ENCODE measurements at places on chromosomes 2 and 18. TPM values are rescaled to one million over a fixed set of nuclear protein-coding genes. Genes with fewer than 3 reads are reported as not detected.

GRCh38 chr18:33802955-33803354 is 224.9 kb downstream of the ASXL3 start:
- no peak overlapping the region for H3K27ac ChIP-seq
- no peaks in the 10 kb centered on the region for H3K4me1 ChIP-seq
- DNase-seq = no peak
- H3K4me3 ChIP-seq = no peak overlapping the region
- no peaks in the 10 kb centered on the region for H3K27me3 ChIP-seq

DNA sequence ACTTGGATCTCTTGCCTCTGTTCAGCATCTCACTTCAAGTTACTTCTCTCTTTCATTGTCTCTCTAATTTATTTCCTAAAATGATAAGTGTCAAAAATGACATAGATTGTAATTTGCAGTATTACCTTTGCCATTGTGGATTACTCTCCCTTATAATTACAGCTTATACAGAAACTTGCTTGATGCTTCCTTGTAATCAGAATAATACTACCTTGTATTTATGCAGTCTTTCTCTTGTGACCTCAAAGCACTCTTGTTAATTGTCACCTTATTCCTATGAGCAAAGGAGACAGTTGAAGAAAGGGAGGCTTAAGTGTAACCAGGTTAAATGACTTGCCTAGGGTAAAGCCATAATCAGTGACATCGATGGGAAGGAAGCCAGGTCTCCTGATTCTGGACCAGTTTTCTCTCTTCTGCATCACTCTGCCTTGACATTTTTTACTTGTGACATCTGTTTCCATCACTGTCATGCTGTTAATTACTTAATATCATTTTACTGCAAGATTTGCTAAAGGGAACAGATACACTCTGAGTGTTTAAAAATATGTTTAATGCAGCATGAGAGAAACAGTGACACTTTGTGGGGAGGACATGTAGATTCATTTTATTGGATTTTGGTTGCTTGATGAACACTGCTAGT is 388.6 kb downstream of the PARD3B start:
- no peak overlapping the region for H3K4me3 ChIP-seq
- H3K36me3 ChIP-seq = peaks cover 7% of the 10 kb centered on the region
- H3K27me3 ChIP-seq = no peaks in the 10 kb centered on the region
- H3K27ac ChIP-seq = no peak overlapping the region
- no peak for DNase-seq

- H3K4me3 ChIP-seq = no peak overlapping the region
- H3K4me1 ChIP-seq = peaks cover 5% of the 10 kb centered on the region
- peaks cover 33% of the 10 kb centered on the region for H3K27me3 ChIP-seq
- H3K36me3 ChIP-seq = no peaks in the 10 kb centered on the region
- H3K27ac ChIP-seq = no peak overlapping the region
- no peak for DNase-seq
Measured at GRCh38 chr2:130328710-130329109, 14.0 kb upstream of the IMP4 start.

DNA sequence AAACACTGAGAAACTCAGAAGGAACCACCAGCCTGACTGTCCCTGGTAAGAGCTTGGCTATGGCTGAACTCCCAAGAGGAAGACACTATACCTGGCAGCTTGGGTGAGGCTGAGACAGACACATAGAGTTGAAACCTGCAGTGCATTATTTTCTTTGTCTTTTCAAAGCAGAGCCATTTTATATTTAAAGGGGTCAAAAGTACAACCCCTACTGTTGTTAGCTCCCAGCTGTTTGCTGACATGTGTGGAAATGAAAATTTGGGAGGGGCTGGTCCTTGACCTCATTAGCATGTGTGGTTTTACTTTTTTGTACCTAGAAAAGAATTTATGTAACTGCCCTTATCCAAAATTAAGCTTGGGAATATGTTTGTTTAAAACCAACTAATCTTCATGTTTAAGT is 309.0 kb downstream of the RPRM start:
- H3K4me3 ChIP-seq = no peak overlapping the region
- H3K27ac ChIP-seq = no peak overlapping the region
- H3K36me3 ChIP-seq = no peaks in the 10 kb centered on the region
- H3K27me3 ChIP-seq = no peaks in the 10 kb centered on the region
- DNase-seq = no peak

DNA sequence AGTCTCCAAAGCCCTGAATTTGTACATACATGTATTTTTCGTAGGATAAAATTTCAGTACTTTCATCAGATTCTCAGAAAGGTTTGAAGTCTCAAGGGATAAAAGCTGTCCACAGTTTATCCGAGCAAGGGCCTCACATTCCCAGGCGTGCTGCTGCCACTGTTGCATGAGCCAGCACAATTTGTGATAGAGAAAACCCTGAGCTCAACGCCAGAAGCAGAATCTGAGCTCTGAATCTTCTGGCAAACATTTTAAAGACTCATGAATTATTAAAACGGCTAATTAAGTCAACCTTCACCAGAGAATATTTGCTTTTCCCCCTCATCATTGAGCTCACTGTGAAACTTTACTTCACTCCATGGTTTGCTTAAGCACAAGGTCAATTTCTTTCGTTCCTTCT is 38.5 kb upstream of the STPG4 start:
- no peak overlapping the region for H3K27ac ChIP-seq
- H3K36me3 ChIP-seq = no peaks in the 10 kb centered on the region
- DNase-seq = no peak
- no peaks in the 10 kb centered on the region for H3K4me1 ChIP-seq
- H3K4me3 ChIP-seq = no peak overlapping the region
- peaks cover 21% of the 10 kb centered on the region for H3K27me3 ChIP-seq

DNA sequence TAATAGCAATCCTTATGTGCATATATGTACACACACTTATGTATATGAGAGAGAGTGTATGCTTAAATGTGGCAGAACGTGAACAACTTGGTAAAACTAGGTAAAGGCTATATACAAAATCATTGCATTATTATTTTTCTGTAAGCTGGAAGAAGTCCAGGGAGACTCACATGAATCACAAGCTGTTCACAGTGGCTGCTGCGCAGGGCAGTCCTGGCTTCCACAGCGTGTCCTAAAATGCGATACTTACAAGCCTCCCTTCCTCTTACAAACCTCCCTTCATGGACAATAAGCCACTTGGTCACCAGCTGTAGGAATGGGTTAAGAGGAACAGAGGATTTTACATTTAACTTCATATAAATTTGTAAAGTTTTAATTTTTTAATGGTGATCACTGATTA is 114.9 kb upstream of the AGAP1 start:
- H3K36me3 ChIP-seq = no peaks in the 10 kb centered on the region
- H3K4me3 ChIP-seq = no peak overlapping the region
- H3K27ac ChIP-seq = no peak overlapping the region
- H3K27me3 ChIP-seq = peaks cover 3% of the 10 kb centered on the region
- no peaks in the 10 kb centered on the region for H3K4me1 ChIP-seq

- no peak overlapping the region for H3K4me3 ChIP-seq
- no peaks in the 10 kb centered on the region for H3K27me3 ChIP-seq
Measured at GRCh38 chr2:9610781-9611548, 19.8 kb downstream of the YWHAQ start.

GRCh38 chr18:43389163-43389562 is 111.9 kb upstream of the SYT4 start:
- DNase-seq = no peak
- no peaks in the 10 kb centered on the region for H3K36me3 ChIP-seq
- no peaks in the 10 kb centered on the region for H3K4me1 ChIP-seq
- no peaks in the 10 kb centered on the region for H3K27me3 ChIP-seq
- no peak overlapping the region for H3K27ac ChIP-seq

DNA sequence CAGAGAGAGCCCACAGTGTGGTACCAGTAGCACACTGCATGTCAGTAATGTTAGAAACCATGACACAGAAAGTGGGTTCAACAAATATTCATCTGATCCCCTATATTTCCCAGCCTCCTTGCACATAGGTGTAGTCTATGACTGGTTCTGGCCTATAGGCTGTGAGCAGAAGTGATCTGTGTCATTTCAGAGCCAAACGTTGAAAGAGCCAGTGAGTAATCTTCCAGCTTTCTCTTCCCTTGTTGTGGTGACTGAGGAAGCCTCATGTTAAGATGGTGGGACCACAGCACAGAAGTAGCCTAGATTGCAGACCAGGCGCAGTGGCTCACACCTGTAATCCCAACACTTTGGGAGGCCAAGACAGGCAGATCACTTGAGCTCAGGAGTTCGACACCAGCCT is 4.1 kb downstream of the TMEM237 start:
- H3K4me3 ChIP-seq = no peak overlapping the region
- no peaks in the 10 kb centered on the region for H3K27me3 ChIP-seq
- peaks cover 5% of the 10 kb centered on the region for H3K36me3 ChIP-seq
- H3K4me1 ChIP-seq = peaks cover 18% of the 10 kb centered on the region

DNA sequence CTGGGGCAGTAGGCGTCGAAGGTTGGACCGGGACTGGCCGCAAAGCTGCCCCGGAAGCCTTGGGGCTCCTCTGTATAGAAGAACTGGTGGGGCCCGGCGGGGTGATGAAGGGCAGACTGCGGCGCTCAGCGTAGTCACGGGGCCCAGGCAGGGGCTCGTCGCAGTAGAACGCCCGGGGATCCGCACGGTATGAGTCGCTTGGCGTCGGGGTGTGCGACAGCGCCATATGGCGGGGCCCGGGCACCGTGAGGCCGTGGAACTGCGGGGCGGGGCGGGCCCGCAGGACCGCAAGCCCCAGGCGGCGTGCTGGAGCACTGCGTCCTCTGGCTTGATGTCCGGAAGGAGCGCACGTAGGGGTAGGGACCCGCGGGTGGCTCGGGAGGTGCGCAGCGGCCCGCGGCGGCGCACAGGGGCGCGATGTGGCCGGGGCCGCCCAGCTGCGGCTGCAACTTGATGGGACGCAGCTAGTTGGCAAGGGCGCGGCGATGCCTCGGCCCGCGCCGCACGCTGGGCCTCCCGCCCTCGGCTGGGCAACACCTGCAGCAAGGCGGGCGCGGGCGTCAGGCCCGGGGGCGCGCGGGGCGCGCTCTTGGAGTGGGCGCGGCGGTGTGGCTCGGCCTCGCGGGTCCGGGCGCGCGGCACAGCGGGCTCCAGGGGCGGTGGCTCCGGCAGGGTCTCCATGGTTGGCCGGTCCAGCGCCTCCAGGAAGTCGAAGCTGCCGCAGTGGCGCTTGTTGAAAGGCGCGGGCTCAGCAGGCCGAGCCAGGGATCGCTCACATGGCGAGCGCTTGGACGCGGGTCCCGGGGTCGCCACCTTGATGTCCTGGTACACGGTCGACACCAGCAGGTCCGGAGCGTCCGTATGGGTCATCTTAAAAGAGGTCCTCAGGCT is 251.4 kb downstream of the ANKRD30B start:
- no peak overlapping the region for H3K27ac ChIP-seq
- no peaks in the 10 kb centered on the region for H3K36me3 ChIP-seq
- H3K4me1 ChIP-seq = no peaks in the 10 kb centered on the region
- no peak overlapping the region for H3K4me3 ChIP-seq
- DNase-seq = no peak

DNA sequence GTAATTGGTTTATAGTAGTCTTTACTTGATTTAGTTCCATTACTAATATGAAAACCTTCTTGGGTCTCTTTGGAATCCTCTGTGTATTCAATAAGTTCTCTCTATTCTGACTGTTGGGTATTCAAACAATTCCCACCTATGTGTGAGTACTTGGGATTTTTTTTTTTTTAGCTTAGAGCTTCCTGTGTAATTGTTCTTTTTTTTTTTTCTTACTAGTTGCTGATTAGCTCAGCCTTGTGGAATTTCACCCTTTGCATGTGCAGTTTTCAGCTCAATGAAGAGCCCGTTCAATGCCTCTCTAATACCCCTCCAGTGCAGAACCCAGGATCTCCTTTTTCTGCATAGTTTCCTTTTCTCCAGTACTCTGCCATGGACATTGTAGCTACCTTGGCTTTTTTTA is 339.1 kb upstream of the GALNT5 start:
- H3K4me1 ChIP-seq = no peaks in the 10 kb centered on the region
- no peak overlapping the region for H3K4me3 ChIP-seq
- no peaks in the 10 kb centered on the region for H3K36me3 ChIP-seq
- peaks cover 6% of the 10 kb centered on the region for H3K27me3 ChIP-seq
- no peak overlapping the region for H3K27ac ChIP-seq

The RAX gene
- not detected for total RNA-seq

The ATP5MC3 gene
- 380 TPM for total RNA-seq

The EMX1 gene
- total RNA-seq = not detected

The DNER gene
- total RNA-seq = not detected

The CIDEA gene
- not detected for total RNA-seq

The MBD1 gene
- total RNA-seq = 95.2 TPM
